Activated B cell treated with CpG ODN at 0.5 μM for 24 hours (primary cell): ENCODE measurements at places on chromosomes 4 and X.

GRCh38 chrX:154046031-154046781 lies 26.5 kb upstream of the IRAK1 start:
- no peak overlapping the region for H3K27ac ChIP-seq
- H3K36me3 ChIP-seq = peaks cover 51% of the 10 kb centered on the region
- H3K4me1 ChIP-seq = peaks cover 19% of the 10 kb centered on the region
- no peaks in the 10 kb centered on the region for H3K27me3 ChIP-seq
- H3K4me3 ChIP-seq = no peak overlapping the region
- DNase-seq = no peak

- no peaks in the 10 kb centered on the region for H3K4me1 ChIP-seq
- no peak overlapping the region for H3K27ac ChIP-seq
- H3K4me3 ChIP-seq = no peak overlapping the region
Measured at GRCh38 chr4:5066101-5066500, 14.8 kb downstream of the STK32B start.

DNA sequence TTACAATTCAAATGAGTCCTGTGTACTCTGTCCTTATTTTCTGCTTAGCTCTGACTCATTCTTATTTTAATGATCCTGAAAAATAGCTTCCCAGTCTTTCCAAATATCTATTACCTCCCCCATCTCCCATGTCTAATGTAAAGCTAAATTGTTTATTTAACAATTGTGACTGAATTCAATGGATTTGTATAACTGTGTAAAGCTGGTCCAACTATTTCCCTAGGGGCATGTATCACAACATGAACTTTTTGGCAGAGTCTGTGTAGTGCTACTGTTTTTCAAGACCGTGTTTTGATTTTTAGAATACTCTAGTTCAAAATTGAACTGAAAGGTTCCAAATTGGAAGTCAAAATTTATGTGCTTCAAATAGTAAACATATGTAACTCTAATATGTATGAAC lies 67.8 kb downstream of the SPCS3 start:
- no peaks in the 10 kb centered on the region for H3K36me3 ChIP-seq
- H3K27me3 ChIP-seq = peaks cover 14% of the 10 kb centered on the region
- no peak for DNase-seq
- no peaks in the 10 kb centered on the region for H3K4me1 ChIP-seq

- no peak for DNase-seq
- H3K4me1 ChIP-seq = peaks cover 13% of the 10 kb centered on the region
- H3K27me3 ChIP-seq = no peaks in the 10 kb centered on the region
- no peaks in the 10 kb centered on the region for H3K36me3 ChIP-seq
- peak overlapping the region; percentile 20 for H3K27ac ChIP-seq
Measured at GRCh38 chr4:113899271-113900070, 80.0 kb downstream of the ARSJ start.

GRCh38 chr4:174375422-174375821 lies 91.7 kb downstream of the CEP44 start:
- H3K4me3 ChIP-seq = no peak overlapping the region
- H3K27ac ChIP-seq = no peak overlapping the region
- no peaks in the 10 kb centered on the region for H3K27me3 ChIP-seq
- no peaks in the 10 kb centered on the region for H3K36me3 ChIP-seq
- no peak for DNase-seq
